ENCODE measurements at places on chromosomes 16 and 17.

- DNase-seq = no peak
These were observed 56.5 kb downstream of the KSR1 start for GRCh38 chr17:27512511-27513346.

DNA sequence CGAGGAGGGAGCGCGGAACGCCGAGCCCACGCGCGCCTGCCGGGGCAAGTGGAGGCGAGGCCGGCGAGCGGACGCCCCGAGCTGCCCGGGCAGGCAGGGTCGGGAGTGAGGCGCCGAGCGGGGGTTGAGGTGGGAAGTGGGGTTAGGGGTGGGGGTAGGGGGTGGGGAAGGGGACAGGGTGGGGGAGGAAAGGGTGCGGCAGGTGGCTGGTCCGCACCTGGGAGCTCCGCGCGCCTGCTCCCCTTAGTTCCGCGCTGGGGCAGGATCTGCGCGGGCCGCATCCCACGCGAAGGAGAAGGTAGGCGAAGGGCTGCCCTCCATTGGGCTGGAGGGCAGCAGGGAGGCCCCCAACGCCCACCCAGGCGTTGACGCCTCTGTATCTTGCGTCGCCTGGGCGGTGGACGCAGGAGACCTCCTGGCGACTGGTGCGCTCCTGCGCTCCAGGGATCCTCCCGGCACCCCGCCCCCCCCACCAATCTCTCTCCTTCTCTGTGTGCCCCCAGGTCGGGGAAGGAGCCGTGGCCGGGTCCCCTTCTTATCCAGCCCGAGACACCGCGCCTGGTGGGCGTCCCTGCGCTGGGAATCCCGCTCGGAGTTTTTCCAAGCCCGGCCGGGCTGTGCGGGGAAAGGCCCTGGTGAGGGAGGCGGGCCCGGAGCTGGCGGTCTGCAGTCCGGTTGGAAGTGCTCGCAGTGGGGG, 51.3 kb upstream of the AMZ2 start:
- peak; percentile 26 for DNase-seq

- peak; percentile 69 for DNase-seq
These were observed at the start of gene CENPT for GRCh38 chr16:67847064-67847861. CENPT (minus strand) TSS chr16:67847693; CDS start chr16:67833859, 13,834 bp downstream.

GRCh38 chr17:20302246-20302917, 165.0 kb downstream of the LGALS9B start:
- no peak for DNase-seq

- DNase-seq = no peak
These were observed 53.3 kb upstream of the LYRM9 start for GRCh38 chr17:27946513-27946912.

GRCh38 chr16:50679676-50680555, 1.2 kb downstream of the SNX20 start:
- no peak for DNase-seq

DNA sequence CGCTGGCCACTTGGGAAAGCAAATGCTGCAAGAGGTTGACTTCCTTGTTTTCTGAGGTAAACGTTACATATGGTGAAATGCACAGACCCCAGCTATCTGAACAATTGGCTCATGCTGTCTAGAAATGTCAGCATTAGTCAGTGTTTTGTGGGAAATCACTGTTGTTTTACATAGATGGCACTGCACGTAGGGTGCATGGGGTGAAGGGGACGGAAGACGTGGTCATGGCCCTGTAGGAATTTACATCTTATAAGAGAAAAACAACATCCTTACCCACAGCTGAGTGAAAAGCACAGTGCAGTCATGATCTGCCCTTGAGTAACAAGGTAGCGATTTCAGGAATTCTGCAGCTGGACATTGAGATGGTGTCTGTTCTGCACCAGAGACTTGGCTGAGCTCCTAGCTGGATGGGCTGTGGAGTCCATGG, 15.2 kb downstream of the RPTOR start:
- DNase-seq = no peak

DNA sequence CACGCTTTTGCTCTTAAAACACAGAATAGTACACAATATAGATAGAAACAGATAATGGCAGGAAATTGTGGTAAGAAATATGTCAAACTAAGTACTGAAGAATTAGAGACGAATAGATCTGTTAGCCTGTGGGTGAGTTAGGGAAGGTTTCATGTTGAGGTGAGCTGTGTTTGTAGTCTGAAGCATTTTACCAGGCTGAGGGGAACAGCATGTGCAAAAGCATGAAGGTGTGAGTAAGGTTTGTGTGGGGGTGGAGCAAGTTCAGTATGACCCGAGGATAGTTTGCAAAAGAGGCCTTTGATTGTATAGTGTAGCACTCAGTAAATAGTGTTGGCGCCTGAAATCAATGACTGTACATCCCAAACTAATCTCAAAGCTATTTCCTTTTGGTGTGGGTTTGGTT, 13.8 kb downstream of the IGSF6 start:
- peak; percentile 13 for DNase-seq

DNA sequence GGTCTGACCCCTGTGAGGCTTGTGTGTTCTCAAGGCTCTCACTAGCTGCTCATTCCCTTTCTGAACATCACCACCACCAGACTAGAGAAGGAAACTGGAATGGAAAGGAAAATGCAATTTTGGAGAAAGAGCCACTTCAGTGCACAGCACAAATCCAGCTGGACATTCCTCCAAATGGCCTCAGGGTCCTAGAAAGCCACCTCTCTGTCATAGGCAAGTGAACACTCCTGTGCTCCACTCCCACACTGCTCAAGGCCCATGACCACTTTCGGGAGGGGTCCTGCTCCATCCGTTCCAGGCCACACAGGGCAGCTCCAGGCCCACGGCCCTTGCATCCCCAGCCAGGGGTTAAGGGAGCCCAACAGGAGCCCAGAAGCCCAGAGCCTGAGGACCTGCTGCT, 2.6 kb downstream of the LRRC75A start:
- DNase-seq = no peak

- no peak for DNase-seq
These were observed 63.5 kb downstream of the PRKCA start for GRCh38 chr17:66365903-66366302.

DNA sequence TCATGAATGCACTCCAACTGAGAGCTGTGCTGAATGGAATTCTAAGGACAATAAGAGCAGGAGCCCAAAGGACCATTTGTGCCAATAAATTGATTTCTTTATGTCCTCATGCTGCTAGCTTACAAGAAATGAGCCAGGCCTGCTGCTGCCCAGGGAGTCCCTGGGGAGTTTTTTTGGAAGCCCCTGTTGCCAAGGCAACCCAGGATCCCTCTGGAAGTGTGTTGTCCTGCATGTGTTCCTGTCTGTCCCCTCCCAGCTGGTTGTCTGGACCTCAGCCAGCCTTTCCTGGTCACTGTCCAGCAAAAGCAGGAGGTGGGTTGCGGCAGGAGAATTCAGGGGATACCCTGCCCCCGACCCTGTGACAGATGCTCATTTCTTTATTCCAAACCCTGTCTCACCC, 51.0 kb upstream of the GPRC5B start:
- no peak for DNase-seq

- DNase-seq = no peak
These were observed 344.4 kb downstream of the SHISA9 start for GRCh38 chr16:13245713-13246377.

- DNase-seq = no peak
These were observed 20.2 kb downstream of the ZNF778 start for GRCh38 chr16:89237733-89238132.

DNA sequence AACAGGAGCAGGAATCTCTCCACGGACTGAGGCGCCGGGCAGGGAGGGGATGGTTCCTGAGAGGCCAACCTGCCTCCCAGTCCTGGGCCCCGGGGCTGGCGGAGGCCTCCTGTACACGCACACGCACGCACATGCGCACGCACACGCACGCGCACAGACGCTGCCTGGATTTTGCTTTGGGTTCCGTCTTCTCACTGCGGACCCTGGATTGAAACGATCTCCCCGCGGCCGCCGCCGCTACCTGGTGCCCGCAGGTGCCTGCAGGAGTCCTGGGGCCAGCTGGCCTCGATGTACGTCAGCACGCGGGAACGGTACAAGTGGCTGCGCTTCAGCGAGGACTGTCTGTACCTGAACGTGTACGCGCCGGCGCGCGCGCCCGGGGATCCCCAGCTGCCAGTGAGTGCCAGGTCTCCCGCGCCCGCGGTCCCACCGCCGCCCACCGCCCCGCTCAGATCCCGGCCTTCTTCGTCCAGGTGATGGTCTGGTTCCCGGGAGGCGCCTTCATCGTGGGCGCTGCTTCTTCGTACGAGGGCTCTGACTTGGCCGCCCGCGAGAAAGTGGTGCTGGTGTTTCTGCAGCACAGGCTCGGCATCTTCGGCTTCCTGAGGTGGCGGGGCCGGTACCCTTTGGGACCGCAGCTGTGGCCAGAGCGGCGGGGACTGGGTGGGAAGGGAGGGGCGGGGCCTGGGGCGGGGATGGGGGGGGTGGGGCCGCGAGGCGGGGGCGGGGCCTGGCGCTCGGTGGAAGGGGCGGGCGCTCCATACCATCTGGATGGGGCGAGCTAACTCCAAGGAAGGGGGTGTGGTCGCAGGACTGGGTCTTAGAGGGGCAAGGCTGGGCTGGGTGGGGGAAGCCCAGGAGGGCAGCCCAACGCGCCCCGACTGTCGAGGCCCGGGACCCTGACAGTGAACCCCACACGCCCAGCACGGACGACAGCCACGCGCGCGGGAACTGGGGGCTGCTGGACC, 12.3 kb downstream of the CES4A start:
- DNase-seq = no peak

All from Daoy (cell line).